ENCODE measurements at places on chromosomes 3 and 15. TPM values are rescaled to one million over a fixed set of nuclear protein-coding genes. Genes with fewer than 3 reads are reported as not detected.

The NRG4 gene
- not detected for polyA plus RNA-seq

The ANKUB1 gene
- polyA plus RNA-seq: not detected

The EHHADH gene
- polyA plus RNA-seq: 4.4 TPM

The GOLGA8J gene
- polyA plus RNA-seq: 0.22 TPM

All from heart right ventricle (tissue), 16 donors.